ENCODE measurements at places on chromosomes 6 and 20.

DNA sequence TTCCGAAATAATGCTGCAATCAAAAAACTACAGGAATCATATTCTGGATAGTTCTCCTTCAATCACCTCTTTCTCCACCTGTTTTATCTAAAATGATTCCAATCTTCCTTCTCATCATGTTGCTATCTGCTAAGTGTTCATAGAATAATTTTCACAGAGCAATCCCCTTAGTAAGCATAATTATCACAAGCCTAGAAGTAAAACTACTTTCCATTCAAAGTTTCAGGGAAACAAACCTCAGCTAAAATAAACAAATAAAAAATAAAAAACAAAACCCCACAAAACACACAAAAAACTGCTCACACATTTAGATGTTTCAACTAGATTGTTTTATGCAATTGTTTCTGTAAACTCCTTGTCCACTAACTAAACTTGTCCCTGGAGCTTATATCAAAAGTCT is 291.2 kb downstream of the PHACTR1 start:
- DNase-seq, result no peak

DNA sequence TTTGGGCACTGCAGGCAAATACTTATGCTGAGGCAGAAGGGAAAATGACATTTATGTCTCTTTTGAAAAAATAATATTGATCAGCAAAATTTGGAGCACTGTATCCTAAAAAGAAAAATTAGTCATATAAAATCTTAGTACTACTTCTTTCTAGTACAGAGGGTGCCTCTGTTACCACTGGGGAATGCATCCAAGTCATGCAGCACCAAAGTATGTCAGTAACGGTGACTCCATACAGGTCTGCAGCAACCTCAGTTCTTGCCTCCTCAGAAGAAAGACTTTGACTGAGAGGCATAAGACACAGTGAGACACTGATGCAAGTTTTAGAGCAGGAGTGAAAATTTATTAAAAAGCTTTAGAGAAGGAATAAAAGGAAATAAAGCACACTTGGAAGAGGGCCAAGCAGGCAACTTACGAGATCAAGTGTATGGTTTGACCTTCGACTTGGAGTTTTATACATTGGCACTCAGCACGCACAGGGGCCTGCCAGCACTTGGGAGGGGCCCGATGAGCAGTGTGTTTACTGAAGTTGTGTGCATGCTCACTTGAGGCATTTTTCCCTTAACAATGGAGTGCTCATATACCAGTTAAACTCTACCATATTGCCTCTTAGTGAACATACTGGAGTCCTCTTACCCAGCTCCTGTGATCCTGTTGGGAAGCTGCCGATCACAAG is 1244.8 kb downstream of the EPHA7 start:
- no peak for DNase-seq

DNA sequence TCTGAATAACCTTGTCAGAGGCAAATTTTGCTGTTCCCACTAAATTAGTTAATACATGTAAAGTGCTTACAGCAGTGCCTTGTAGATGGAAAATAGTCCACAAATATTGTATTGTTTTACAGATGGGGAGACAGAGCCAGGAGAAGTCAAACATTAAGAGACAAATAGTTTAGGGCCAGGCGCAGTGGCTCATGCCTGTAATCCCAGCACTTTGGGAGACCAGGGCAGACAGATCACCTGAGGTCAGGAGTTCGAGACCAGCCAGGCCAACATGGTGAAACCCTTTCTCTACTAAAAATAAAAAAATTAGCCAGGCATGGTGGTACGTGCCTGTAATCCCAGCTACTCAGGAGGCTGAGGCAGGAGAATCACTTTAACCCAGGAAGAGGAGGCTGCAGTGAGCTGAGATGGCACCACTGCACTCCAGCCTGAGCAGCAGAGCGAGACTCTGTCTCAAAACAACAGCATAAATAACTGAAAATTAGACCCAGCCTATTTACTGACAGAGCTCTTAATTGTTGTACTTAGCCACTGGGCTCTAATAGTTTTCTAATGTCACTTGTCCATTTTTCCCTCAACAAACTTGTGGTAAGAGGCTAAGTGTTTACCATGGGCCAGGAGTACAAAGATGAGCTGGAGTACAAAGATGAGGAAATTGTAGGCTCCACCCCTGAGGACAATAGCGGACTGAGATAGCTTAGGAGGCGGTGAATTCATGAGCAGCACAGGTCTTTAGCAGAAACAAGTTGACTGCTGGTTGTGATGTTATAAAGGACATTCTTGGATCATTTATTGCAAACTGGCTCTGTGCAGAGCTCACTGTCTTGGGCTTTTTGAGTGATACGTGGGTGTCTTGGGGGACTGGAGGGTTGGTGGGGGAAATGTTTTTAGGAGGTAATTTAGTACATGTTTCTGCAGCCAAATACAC is 6.4 kb downstream of the ZSWIM3 start:
- DNase-seq, result no peak

GRCh38 chr6:170283212-170284081 is 7.4 kb downstream of the DLL1 start:
- no peak for DNase-seq

DNA sequence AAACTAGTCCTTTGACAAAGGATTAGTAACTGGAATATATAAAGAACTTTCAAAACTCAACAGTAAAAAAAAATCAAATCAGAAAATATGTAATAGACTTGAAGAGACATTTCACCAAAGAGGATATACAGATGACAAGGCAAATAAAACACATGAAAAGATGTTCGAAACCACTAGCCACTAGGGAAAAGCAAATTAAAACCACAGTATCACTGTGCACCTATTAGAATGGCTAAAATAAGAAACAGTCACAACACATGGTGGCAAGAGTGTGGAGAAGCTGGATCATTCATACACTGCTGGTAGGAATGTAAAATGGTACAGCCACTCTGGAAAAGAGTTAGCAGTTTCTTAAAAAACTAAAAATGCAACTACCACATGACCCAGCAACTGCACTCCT is 14.9 kb downstream of the ZBTB2 start:
- no peak for DNase-seq

- no peak for DNase-seq
Observed at GRCh38 chr6:11266926-11267325, 34.5 kb upstream of the NEDD9 start.

GRCh38 chr6:36296240-36296639 is 26.4 kb downstream of the PNPLA1 start:
- no peak for DNase-seq

DNA sequence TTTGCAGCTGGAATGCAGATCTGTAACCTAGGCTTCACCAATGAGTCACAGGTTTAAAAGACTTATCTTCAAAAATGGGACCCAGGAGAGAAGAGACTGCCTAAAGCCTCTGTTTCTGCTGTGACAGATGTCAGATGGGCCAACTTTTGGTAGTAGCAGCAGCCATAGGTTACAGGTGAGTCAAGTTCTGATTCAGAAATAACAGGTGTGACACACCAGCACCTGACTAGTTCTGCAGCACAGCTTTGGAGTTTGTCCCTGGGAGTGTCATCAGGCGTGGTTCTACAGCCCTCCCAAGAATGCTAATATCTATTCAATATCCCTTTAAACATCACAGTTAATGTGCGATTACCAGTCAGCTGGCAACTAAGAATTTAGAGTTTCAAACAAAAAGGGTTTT is 121.9 kb upstream of the BTN3A2 start:
- DNase-seq, result no peak

GRCh38 chr20:21933526-21933925 is 228.1 kb downstream of the PAX1 start:
- DNase-seq, result no peak

DNA sequence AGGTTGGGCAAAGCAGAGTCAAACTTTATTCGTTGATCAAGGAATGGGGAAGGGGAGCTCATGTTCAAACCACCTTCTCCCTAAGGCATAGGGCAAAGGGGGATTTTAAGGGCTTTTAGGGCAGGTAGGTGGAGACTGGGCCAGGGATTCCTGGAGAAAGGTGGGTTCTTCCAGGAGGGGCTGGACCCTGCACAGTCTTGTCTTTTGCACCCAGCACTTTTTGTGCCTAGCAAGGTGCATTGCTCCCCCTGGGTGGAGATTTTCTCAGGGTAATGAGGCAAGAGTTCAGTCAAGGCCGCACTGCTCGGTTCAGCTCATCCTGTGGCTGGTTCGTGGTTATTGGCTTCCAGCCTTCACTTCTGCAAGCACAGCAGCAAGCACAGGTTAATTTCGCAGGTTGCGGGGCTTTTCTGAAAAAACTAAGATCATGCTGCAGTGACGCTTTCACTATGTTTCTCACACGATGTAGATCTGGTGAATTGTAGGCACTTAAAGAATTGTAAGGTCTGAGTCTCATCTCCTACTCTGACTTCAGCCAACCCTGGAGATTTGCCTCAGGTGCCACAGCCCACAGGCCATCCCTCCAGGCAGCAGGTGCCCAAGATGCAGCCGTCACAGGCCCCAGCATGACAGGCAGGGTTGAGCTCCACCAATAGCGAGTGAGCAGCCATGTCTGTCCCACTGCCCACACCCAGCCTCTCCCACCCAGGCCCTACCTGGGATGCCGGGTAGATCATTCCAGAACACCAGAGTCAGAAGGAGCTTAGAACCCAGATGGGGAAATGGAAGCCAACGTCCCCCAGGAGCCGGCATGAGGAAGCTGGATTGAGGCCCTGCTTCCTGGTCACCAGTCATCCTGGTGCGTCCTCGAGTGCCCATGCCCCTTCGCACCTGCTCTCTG is 37.1 kb downstream of the SUN5 start:
- DNase-seq, result no peak

DNA sequence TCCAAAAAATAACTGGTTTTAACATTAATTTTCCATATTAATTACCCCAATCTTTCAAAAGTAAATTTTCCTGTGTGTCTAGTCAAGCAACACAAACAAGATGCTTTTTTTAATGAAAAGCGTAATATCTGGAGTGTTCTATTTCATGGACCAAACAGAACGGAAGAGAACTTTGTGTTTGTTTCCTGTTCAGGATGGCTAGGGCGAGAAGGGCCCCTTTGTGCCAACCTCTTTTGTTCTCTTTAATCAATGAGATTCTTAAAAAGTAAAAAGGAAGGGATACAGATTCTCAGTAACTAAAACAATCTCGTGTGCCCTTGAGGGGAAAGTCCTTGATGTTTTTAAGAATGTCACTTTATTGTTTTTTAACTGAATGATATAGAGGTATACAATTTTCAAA is 55.7 kb downstream of the GNAS start:
- no peak for DNase-seq

DNA sequence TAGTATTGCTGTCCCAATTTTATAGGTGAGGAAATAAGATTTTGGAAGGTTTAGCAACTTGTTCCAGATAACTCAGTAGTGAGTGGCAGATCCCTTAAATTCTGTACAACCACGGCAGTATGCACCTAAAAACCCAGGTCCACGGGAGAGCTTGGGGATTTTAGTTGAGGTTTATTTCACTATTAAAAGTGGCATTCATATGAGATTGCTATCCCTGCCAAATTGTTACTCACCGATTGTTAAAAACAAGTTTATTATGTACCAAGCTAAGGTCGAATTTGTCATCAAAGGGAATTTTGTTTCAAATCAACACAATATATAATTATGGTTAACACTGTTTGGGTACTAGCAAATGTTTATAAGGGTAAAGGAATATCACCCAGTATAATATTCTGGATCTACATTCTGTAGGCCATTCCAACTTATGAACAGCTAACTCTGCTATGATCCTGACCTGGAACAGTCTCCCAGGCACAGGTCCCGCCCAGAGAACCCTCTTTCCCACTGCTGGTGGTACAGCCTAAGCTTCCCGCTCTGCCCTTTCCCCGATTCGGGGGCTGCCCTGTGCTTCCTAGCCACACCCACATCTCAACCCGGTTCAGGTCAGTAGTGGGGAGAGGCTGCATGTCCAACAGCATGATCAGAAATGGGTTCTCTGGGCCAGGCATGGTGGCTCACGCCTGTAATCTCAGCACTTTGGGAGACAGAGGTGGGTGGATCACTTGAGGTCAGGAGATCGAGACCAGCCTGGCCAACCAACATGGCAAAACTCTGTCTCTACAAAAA is 24.9 kb downstream of the GPLD1 start:
- DNase-seq, result no peak

DNA sequence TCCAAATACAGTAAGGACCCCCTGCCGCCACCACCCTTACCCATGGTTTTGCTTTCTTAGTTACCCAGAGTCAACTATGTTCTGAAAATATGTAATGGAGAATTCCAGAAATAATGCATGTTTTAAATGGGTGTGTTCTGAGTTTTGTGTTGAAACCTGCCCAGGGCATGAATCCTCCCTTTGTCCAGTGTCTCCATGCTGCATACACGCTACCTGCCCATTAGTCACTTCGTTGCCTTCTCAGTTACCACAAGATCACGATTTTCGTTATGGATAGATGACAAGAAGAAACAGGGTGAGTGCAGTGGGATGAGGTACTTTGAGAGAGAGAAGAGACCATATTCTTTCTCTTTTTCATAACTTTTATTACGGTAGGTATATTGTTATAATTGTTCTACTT is 10.6 kb downstream of the FARS2 start:
- no peak for DNase-seq

DNA sequence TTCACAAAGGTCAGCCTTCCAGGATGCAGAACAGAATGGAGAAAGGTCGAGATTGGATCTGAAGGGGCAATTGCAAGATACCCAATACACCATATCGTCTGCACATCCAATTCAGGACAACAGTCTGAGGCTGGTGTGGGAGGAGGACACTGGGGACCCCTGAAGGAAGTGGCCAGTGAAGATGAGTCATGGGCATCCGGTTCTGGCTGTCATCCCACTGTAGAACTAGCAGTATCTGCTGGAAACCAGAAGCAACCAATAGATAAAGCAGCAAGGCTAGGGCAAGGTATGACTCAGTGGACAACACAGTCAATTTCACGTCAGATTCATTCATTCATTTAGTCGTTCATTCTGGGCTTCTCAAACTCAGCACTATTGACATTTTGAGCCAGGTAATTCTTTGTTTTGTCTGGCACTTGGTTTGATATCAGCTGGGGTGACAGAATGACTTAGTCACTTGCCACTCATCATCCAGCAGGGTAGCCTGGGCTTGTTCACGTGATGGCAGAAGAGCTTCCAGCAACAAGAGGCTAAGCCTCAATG is 30.3 kb upstream of the SHLD1 start:
- DNase-seq, result no peak

- no peak for DNase-seq
Observed at GRCh38 chr6:30213667-30213956, 406 bp upstream of the TRIM26 start.

DNA sequence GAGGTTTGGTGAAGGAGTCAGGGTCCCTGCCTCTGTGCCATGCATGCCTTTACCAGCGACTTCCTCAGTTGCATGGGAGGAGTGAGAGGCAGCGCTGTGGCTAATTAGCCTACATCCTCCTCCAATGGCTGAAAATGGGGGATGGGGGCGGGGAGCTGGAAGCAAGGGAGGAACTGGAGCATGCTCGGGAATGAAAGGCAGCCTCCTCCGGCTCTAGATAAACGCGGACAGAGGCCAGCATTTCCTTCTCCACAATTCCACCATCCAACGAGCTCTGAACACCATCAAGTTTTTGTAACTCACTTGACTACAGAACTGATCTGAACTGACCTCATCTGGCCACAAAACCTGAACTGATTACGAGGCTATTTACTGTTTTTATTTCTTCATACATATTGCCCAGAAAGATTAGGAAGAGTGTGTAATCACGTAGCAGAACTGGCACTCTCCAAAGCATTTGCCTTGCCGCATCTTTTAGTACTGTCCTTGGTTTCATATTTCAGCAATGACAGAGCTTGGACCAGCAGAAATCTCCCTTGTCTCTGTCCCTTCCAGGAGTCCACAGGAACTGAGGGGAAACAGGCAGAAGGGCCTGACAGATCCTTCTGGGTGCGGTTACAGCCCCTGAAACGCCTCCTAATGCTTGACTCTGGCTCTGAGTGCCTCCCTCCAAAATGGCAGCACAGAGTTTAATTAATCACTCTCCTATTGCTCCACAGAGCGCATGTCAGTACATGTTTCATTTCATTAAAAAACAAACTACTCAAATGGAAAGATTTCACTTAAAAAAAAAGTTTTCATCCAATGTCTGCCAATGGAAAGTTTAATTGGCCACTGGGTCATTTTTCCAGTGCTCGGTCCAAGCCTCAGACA is 58.2 kb upstream of the TRAF3IP2 start:
- DNase-seq, result no peak
